ENCODE measurements at places on chromosomes 12 and 14.
A peak's percentile ranks its signal among the peaks of the same experiment; 100 is the strongest.

GRCh38 chr14:105480807-105481801, 5.6 kb upstream of the CRIP1 start:
- peak; percentile 59 for DNase-seq

GRCh38 chr12:50517421-50518048, 12.8 kb downstream of the DIP2B start:
- no peak for DNase-seq

DNA sequence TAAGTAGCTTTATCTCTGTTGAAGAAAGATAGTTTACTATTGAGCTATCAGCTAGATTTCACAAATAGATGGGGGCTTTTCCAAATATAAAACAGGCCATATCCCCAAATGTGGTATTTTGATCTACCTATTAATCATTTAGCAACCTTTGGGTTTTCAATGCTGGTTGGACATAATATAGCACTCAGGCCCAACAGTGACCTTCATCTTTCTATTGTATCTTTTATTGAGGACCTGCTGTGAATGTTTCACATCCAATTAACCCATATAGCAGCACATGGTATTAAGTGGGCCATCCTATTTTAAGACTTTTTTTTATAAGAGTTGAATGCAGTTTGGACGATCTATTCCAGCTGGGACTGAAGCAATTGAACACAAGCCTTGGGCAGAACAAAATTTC, 10.0 kb upstream of the NR1H4 start:
- no peak for DNase-seq

DNA sequence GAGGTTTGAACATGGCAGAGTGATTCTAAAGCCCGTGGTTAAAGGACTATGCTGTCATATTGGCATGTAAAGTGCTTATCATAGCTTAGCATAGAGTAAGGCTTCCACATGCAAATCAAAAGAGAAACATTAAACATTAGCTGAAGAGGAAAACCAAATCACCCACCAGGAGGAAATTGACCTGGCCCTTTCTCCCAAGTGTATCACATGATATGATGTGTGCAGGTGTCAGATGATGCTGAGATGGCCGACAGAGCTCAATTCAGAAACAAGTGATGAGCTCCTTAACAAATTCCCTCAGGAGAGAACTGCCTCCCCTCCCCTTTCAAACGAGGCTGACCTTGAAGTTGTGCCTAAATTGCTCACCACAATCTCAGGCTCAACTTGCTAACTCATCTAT, 217.1 kb upstream of the BTG1 start:
- DNase-seq: no peak

DNA sequence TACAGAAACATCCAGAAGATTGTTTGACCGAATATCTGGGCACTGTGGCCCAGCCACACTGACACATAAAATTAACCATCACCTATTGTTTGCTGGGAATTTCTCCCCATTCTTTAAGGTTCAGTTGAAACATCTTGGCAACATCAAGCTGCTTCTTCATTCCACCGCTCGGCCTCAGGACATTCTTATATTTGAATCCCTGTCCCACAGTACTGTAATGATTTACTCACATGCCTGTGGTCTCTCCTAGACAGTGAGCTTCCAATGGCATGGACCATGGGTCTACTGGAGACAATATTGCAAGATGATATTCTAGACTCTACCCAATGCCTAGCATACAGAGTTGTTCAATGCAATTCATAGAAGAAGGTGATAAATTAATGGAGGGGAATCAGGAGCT, 56.1 kb downstream of the EMP1 start:
- DNase-seq: no peak

GRCh38 chr12:100247765-100248164, 19.1 kb downstream of the DEPDC4 start:
- no peak for DNase-seq

GRCh38 chr14:68548194-68549076, 244.4 kb downstream of the ZFP36L1 start:
- peak; percentile 3 for DNase-seq

DNA sequence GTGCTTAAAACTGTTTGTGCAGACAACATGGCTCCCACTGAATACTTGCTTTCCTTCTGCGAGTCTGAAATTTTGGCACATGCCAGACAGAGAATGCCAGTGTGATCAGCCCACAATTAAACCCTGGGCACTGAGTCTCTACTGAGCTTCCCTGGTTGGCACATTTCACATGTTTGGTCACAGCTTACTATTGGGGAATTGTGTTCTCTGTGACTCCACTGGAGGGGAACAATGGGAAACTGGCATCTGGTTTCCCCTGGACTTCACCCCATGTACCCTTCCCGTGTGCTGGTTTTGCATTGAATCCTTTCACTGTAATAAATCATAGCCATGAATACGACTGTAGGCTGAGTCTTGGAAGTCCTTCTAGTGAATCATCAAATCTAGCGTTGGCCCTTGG, 64.9 kb downstream of the EFCAB11 start:
- DNase-seq: no peak

- DNase-seq: no peak
Measured at GRCh38 chr12:48198672-48198971, 4.5 kb downstream of the OR10AD1 start.

DNA sequence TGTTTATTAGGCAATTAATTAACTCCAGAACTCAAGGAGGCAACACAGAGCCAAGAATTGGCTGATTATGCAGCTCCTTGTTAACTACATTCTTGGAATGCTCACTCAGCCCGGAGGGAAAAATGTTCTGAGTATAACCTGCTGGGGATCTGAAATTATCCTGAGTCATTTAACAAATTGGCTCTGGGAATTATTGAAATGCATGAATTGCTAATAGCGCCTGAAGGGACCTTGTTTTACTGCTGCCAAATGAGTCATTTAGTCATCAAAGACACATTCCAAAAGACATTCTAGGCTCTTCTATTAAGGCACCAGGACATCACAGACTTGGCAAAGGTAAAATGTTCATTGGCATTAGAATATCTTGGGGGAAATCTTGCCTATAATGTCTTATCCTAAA, 13.0 kb downstream of the TMEM52B start:
- DNase-seq: no peak

DNA sequence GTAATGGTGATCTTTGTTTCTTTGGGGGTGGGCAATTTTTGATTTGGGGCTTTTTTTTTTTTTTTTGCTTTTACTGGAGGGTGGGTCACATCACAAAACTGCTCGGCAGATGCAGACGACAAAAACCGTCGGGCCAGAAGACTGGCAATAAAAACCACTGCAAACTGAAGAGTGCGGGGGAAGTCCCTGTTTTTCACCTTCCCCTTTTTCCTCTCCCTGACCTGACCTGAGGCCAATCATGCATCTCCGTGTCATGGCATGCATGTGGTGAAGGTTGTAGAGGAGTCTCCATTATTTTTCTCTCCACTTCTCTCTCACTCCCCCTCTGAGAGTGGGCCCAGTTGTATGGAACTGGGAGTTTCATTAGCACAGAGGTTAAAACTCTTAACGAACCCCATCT, 57.5 kb downstream of the AP5M1 start:
- DNase-seq: no peak

- no peak for DNase-seq
Measured at GRCh38 chr12:49230176-49230804, 34.6 kb upstream of the TUBA1C start.

- DNase-seq: no peak
Measured at GRCh38 chr12:28135801-28136439, 54.3 kb upstream of the CCDC91 start.

DNA sequence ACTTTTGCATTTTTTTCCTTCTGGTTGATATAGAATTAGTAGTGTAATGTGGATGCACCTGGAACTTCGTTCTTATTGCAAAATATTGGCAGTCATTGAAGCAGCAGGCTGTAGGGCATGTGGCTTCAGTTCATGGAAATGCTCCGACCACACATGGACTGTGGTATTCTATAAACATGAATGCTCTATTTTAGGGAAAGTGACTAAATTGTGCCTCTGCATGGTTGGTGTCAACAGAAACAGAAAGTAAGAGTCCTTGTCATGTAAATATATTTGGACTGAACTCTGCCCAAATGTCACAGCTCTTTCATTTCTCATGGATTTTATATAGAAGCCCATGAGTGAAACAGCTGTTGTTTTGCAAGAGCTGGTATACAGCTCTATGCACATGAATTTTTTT, 917.0 kb downstream of the LRFN5 start:
- DNase-seq: no peak

GRCh38 chr14:96117101-96117897, 78.1 kb downstream of the C14orf132 start:
- no peak for DNase-seq

Data from GOT3 (cell line).